ENCODE measurements at places on chromosomes 13 and 19.

DNA sequence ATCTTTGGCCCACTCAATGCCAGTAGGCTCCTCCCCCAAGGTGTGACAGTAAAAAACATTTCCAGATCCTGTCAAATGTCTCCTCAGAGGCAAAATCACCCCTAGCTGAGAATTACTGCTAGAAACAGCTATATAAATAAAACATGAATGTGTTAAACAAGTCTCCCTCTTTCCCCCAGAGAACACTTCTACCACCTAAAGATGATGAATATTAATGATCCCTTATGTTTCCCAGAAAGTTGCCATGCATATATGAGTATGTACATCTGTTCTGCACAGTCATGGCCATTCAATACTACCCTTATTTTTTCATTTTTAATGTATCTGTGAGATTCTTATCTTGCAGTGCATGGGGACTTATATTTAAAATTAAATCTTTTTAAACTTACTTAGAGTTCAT is 230.0 kb downstream of the SHISA2 start:
- no peak for DNase-seq

DNA sequence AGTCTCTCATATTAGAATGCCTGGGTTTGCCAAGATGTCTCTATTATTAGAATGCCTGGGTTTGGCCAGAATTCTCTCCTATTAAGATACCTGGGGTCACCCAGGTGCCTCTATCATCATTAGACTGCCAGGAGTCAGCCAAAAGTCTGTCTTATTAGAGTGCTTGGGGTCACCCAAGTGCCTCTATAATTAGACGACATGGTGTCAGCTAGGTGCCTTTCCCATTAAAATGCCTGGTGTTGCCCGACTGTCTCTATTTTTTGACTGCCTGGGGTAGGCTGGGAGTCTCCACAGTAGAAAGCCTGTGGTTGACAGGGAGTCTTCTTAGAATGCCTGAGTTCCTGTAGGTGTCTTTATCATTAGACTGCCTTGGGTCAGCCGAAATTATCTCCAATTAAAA is 1536.6 kb downstream of the UQCRFS1 start:
- no peak for DNase-seq

DNA sequence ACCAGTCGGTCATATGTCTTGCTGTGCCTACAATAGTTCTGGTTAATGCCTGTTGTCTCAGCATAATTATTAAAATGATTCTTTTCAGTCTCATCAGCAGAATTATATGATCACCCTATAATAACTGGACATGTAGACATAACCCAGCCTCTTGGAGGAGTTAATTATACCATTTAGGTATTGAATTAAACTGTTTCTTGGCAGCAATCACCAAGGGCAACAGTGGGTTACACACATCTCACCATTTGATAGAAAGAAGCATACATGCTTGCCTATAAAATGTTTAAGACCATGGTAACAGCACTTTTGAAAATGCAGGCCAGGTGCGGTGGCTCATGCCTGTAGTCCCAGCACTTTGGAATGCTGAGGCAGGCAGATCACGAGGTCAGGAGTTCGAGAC is 184.6 kb downstream of the RGCC start:
- no peak for DNase-seq

DNA sequence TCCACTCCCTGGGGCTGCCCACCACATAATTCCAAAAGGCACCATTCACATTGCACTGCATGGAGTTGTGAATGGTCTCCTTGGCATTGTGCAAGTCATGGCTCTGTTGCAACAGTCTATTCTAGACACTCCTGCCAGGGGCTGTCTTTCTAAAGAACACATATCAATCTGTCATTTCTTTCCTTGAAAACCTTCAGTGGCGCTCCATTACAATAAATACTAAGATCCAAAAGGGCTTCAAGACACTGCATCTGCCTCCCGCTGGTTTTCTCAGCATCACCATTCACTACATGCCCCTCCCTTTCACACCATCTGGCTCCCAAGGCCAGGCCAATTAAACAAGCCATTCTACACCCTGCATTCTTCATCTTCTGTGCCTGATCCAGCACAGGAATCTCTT is 32.2 kb upstream of the TM9SF2 start:
- no peak for DNase-seq

DNA sequence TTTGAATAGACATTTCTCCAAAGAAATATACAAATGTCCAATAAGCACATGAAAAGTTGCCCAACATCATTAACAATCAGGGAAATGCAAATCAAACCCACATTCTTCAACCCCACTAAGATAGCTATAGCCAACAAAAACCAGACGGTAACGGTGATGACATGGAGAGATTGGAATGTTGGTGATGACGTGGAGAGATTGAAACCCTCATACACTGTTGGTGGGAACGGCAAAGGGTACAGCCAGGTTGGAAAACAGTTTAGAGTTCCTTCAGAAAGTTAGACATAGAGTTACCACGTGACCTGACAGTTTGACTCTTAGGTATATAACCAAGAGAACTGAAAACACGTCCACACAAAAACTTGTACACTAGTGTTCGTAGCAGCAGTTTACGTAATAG is 48.1 kb downstream of the TNFRSF19 start:
- no peak for DNase-seq

GRCh38 chr13:112859817-112860190 is 109.2 kb upstream of the MCF2L start:
- no peak for DNase-seq

- DNase-seq: peak; percentile 56
Observed at GRCh38 chr19:7916103-7916954, 1.7 kb downstream of the TGFBR3L start.

- DNase-seq: no peak
Observed at GRCh38 chr19:5039642-5040543, 71.0 kb downstream of the KDM4B start.

GRCh38 chr13:95115525-95115924 is 185.7 kb downstream of the ABCC4 start:
- DNase-seq: no peak

DNA sequence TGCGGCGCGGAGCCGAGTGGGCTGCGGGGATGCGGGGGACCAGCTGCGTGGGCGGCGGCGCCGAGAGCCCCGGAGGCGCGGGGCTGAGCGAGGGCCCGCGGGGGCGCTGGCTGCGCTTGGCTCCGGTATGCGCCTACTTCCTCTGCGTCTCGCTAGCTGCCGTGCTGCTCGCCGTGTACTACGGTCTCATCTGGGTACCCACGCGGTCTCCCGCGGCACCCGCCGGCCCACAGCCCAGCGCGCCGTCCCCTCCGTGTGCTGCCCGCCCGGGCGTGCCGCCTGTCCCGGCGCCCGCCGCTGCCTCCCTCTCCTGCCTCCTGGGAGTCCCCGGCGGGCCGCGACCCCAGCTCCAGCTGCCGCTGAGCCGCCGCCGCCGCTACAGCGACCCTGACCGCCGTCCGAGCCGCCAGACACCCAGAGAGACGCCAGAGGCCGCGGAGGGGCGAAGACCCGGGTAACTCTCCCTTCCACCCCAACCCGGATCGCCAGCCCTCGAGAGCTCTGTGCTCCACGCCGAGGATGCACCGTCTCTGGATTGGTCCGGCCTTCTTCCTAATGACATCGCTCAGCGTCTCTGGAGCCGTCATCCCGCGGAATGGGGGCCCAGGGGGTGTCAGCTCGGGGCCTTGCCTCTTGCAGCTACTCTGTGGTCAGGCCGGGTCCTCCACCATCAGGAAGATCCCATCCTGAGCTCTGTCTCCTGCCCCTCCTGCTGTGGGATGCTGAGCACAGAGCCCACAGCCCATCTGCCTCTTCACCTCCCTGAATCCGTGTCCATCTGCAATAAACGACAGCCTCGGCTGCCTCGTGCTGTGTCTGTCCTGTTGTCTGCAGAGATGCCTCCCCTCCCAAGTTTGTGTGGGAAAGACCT is 441 bp downstream of the INAFM1 start:
- DNase-seq: no peak

DNA sequence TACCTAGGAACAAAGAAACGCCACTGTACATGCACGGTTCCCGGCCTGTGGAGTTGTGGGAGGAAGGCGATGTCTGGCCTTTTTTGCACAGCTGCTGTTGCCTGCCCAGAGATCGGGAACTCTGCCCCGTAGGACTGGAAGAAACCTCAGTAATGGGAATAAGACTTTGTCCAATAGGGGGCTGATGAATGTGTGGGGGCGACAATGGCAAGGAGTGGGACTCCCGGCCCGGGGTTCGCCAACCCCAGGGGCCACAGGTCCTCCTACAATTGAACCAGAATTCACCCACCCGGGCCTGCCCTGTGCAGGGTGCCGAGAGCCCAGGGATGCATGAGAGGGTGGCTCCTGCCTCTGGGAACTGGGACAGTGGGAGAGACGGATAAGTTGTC is 2.0 kb upstream of the CEBPA start:
- no peak for DNase-seq

DNA sequence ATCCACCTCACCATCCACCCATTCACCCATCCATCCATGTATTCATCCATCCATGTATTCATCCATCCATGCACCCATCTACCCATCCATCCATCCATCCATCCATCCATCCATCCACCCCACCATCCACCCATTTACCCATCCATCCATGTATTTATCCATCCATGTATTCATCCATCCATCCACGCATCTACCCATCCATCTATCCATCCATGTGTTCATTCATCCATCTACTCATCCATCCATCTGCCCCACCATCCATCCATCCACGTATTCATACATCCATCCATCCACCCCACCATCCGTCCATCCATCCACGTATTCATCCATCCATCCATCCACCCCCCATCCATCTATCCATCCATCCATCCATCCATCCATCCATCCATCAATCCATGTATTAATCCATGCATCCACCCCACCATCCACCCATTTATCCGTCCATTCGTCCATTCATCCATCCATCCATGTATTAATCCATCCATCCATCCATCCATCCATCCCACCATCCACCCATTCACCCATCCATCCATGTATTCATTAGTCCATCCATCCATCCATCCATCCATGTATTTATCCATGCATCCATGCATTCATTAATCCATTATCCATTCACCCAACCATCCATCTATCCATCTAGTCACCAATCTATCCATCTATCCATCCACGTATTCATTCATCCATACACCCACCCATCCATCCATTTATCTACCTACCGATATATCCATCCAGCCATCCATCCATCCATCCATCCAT is 2.6 kb downstream of the IL12RB1 start:
- no peak for DNase-seq

GRCh38 chr13:114323349-114323748 is 9.0 kb downstream of the CHAMP1 start:
- no peak for DNase-seq

All from stimulated activated CD4-positive, alpha-beta T cell treated with anti-CD3 and anti-CD28 coated beads, Interleukin-4, amount 100 ng/mL, for 48 hours (primary cell).